ENCODE measurements at places on chromosomes 6 and 20.

DNA sequence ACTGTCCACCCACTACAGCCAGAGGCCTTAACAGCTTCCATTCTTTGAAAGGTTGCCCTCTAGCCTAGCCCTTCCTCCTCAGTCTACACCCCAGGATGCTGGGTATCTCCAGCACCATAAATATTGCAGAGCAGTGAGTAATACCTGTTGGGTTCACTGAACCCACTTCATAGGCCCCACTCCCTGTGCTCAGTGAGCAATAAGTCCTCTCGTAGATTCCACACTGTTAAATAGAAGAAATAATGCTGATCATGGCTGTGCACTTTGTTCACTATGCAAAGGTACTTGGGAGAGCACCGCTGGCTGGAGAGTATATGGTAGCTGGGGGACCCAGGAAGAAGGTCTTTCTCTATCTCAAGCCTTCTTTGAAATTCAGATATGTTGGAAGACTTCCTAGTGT, 87.3 kb downstream of the RSPH3 start:
- no peak for DNase-seq

- peak; percentile 35 for DNase-seq
These were observed 630 bp downstream of the PPP1R3G start for GRCh38 chr6:5085648-5086293.

GRCh38 chr20:50308513-50309279, 118.1 kb downstream of the CEBPB start:
- peak; percentile 100 for DNase-seq

GRCh38 chr6:52969359-52969758, 25.7 kb downstream of the GSTA4 start:
- no peak for DNase-seq

GRCh38 chr6:1858196-1858595, 248.5 kb downstream of the FOXC1 start:
- DNase-seq = no peak

GRCh38 chr6:3759646-3760232, 8.2 kb upstream of the PXDC1 start:
- DNase-seq = peak; percentile 99

DNA sequence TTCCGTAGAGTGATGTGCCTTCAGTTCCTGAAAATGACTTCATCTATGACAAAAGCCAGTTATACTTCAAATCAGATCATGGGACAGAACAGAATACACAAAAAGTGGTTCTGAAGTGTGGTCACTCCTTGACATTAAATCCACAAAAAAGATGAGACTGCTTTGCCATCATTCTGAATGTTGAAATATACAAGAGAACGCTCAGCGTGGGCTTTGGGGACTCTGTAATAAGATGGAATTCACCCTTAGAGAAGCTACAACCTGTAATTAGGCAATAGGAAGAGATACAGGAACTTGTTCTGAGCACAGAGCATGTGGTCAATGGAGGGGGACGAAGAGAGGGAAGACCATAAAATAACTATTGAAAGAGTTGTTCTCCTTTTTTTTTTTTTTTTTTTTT, 184.3 kb downstream of the CARMIL1 start:
- no peak for DNase-seq

GRCh38 chr20:20611167-20611566, 101.3 kb downstream of the RALGAPA2 start:
- no peak for DNase-seq

DNA sequence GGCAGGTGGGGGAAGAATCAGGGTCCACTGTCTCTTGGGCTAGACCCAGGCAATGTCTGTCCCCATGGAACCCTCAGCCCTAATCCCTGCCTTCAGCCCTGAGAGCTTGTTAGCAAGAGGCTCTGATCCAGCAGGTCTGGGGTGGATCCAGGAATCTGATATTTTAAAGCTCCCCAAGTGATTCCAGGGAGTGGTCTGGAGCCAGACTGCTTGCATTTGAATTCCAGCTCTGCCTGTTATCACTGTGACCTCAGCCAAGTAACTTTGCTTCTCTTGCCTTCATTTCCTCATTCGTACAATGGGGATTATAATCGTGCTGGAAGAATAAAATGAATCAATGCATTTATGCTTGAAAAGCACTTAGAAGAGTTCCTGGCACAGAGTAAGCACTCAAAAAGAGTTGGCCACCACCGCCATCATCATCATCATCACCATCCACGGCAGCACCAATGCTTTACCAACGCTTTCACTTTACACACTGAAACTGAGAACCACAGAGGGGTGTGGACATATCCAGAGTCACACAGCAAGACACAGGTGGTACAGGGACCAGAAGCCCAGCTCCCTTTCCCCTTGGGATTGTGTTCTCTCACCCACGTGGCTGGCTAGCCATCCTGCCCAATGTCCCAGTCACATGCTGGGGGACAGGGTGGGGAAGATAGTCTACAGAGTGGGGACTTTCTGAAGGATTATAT, 75.7 kb upstream of the RALY start:
- no peak for DNase-seq

DNA sequence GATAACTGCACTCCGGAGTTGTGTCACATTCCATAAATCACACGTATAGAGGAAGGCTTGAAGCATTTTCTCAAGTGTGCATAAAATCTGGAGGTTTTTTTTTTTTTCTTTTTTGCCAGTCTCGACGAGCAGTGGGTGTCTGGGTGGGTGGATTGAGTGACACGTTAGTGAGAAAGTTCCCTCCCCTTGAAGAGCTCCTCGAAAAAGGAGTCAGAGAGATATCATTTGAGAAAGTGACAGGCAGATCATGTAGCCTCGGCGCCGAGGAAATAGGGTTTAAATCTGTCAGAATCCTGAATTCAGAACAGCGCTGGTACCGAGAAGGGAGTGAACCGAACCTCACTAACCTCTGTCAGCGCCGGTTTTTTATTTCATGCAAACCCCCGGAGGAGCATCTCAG, 269.5 kb upstream of the ARID1B start:
- no peak for DNase-seq

DNA sequence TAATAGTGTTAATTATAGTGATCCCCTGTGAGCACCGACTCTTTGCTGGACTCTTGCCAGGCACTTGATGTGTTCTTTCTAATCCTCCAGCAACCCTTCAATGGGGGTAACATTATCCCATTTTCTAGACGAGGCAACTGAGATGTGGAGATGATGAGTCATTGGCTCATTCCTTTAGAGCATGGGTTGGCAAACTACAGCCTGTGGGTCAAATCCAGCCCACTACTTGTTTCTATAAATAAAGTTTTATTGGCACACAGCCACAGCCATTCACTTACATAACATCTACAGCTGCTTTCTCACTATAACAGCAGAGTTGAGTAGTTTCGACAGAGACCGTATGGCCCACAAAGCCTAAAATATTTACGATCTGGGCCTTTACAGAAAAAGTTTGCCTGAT, 249.5 kb upstream of the KCNG1 start:
- peak; percentile 74 for DNase-seq

GRCh38 chr6:53795340-53795701, 516 bp downstream of the LRRC1 start:
- no peak for DNase-seq

- DNase-seq = peak; percentile 21
These were observed 12.1 kb upstream of the HINT3 start for GRCh38 chr6:125944434-125944816.

GRCh38 chr20:5843054-5843592, 92.9 kb downstream of the SHLD1 start:
- no peak for DNase-seq

DNA sequence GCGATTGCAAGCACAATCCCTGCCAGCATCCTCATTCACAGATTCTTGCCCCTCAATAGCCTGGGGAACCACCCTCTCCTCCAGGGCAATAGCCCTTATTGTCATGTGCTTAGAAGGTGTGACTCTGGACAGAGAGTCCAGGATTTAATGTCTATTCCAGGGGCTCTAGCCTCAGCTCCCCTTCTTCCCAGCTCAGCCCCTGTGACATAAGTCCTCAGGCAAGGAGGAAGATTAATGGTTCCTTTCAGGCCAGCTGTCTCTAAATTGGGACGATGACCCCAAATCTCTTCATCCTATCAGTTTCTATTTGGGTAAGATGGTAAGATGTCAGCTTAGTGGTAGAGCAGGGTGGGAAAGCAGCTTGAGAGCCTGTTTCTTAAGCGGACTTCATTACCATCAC, 8.1 kb downstream of the LRFN2 start:
- no peak for DNase-seq

DNA sequence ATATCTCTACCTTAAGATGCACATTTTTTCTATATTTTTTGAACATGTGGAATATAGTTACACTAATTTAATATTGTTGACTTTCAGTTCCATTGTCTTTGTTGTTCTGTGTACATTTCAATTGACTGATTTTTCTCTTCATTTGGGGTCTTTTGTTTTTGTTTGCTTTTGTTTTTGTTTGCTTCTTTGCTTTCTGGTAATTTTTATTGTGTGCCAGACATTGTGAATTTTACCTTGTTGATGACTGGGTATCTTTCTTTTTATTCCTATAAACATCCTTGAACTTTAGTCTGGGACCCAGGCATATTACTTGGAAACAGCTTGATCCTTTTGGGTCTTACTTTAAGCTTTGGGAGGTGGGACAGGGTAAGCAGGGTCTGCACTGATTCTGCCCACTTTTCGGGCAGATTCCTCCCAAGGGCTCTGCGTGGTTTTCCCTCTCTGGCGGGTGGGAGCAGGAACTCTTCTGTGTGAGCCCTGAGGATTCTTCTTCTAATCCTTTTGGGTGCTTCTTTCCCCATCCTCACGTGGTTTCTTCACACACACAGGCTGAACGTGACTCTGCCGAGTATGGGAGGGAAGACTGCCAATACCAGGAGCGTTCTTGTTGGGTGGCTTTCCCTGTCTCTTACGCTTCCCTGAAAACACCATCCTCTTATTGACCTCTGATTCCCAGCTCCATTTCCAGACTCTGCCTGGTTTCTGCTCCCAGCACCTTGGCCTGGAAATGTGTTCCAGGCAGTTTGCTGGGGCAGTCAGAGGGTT, 200.5 kb downstream of the ARID1B start:
- peak; percentile 58 for DNase-seq

GRCh38 chr6:110826236-110827129, 11.2 kb upstream of the CDK19 start:
- DNase-seq = no peak

GRCh38 chr6:113829696-113830045, 27.5 kb upstream of the MARCKS start:
- DNase-seq = peak; percentile 86

- DNase-seq = no peak
These were observed 32.7 kb downstream of the LRRC1 start for GRCh38 chr6:53827531-53827930.

DNA sequence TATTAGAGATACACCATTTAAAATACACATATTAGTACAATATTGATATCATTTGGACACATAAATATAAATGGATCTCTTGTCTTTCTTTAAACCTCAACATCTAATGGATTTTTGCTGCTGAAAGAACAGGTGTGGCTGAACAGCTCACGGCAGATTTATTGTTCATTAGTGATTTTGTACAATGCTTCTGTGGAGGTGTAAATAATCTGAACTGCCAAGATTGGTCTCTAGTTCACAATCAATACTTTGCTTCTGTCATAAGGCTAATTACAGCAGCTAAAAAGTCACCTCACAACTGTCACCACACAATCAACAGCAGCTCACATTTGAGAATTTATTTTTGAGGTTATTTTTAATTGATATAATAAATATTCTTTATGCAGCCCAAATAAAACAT, 162.0 kb upstream of the SIM1 start:
- no peak for DNase-seq

DNA sequence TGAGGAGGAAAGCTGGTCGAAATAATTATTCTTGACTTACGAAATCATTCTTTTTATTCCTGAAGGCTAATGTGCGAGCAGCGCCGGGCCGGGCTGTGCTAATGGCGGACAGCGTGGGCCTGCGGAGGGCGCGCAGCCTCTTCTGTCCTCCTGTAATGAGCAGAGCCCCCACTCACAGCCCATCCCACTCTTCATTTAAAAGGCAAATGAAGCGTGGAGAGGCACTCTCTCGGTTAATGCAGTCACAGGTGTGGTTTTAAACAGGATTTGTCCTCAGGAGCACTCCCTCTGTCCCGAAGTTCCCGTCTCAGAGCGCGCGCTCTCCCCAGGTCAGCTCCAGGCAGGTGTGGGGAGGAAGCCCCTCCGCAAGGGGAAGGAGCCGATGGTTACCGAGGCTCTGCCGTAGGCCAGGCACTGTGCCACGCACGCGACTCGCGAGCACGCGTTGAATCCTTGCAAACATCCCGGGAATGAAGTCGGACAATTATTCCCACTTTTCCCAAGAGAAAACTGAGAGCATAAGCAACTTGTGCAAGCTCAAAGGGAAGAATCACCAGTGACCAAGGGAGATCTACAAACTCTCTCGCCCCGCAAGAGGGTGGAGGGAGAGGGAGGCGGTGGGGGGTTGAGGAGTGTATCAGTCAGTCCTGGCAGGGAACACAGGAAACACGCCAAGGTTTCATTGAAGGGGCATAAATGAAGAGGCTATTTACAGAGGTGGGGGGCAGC, 35.5 kb upstream of the ZFAND3 start:
- peak; percentile 41 for DNase-seq

GRCh38 chr6:89058627-89059026, 21.9 kb upstream of the PNRC1 start:
- no peak for DNase-seq

GRCh38 chr6:17116117-17116440, 14.2 kb downstream of the STMND1 start:
- DNase-seq = no peak

GRCh38 chr6:126546541-126547120, 206.7 kb downstream of the CENPW start:
- DNase-seq = peak; percentile 60

DNA sequence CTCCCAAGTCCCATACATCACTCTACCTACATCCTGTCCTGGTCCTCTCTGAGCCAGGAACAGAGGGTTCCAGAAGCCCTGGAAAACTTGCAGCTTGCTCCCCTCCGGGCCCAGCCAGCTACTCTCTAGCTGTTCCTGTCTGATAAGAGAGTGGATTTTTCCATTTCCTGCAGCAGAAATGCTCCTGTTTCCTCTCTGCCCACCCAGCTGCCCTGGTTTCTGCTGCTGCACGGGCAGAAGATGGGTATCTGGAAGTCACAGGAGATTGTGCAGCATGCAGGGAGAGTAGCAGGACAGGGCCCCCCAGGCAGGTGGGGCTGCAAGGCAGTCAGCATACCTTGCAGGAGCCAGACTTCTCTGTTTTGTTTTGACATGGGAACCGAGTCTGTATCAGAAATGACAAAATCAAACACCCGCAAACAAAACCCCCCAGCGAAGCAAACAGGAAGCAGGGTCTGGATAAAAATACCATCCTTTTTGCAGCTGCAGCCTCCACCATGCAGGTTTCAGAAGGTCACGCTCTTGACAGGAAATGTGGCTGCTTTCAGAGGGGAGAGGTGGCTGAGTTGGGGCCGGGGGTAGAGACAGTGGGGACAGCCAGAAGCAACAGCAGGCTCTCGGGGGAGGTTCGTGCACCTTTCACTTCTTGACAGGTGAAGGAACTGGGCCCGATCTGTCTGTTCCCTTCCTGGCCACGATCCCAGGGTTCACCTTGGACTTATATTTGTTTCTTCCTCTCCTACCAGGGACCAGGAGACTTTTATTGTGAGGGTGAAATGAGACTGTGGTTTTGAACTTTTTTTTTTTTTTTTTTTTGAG, 50.8 kb upstream of the FAM83D start:
- DNase-seq = no peak
